Spleen (tissue), 13 donors: ENCODE measurements at places on chromosomes 5 and 9. TPM values are rescaled to one million over a fixed set of nuclear protein-coding genes. Genes with fewer than 3 reads are reported as not detected.

RFESD gene
- 2.5 TPM for polyA plus RNA-seq

HRH2 gene
- 4.8 TPM for polyA plus RNA-seq

UNC5A gene
- polyA plus RNA-seq, result 0.03 TPM

FRMD3 gene
- polyA plus RNA-seq, result 1.0 TPM

SHOC1 gene
- not detected for polyA plus RNA-seq

HTR1A gene
- polyA plus RNA-seq, result not detected

IL4 gene
- polyA plus RNA-seq, result not detected
